ENCODE measurements at places on chromosomes 1 and 21.

GRCh38 chr21:31855180-31855579 is 17.6 kb upstream of the HUNK start:
- no peak for DNase-seq

DNA sequence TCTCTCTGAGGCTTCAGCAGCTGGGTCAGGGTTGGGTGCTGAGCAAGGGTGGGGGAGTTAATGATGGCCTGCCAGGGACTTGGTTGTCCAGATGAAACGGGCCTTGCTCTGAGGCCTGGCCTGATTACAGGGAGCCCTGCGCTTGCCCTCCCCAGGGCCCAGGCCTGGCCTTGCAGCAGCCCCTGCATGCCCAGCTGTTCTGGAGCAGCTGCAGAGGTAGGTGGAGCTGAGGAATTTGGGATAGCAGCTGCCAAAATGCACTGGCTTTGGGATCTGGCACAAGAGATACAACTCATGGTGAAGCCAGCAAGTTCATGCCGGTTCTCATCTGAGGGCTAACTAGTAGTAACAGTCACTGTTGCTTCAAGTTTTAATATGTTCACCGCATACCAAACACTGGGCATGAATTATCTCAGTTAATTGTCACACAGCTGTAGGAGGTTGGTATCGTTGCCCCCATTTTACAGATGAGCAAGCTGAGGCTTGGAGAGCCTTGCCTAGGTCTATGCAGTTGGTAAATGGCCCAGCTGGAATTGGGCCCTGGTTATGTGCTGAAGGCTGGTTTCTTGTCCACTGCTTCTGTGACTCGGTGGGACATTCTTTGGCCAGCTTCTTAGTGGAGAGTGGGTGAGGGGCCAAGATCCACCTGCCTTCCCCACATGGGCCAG is 7.3 kb upstream of the SERINC2 start:
- no peak for DNase-seq

DNA sequence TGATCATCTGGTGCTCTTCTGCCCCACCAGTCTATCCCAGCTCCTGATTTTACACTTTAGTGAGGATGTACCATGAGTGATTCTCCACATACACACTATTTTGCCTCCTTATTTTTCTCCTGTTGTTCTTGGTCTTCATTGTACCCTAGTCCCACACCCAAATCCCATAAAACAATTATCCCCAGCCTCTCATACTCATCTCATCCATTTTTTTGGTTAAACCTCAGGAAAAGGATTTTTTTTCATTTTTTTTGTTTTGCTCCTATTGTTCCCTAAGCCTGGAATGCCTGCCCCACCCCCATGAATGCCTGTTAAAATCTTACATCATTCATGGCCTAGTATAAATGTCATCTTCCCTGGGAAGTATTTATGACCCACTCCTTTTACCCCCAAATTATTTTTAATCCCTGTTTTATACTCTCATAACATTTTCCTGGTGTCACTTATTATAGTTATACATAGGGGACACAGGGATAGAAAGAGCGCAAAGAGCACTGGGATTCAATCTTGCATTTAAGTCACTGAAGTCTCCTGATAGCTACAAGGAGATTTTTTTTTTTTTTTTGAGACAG is 4.9 kb upstream of the LINGO4 start:
- DNase-seq = no peak

DNA sequence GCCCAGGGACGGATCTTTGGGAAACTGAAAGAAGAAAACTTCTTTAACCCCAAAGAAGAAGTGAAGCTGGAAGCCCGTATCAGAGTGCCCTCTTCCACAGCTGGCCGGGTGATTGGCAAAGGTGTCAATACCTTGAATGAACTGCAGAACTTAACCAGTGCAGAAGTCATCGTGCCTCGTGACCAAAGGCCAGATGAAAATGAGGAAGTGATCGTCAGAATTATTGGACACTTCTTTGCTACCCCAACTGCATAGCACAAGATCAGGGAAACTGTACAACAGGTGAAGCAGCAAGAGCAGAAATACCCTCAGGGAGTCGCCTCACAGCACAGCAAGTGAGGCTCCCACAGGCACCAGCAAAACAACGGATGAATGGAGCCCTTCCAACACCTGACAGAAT is 114.0 kb downstream of the NBPF12 start:
- DNase-seq = no peak

- DNase-seq = no peak
Measured at GRCh38 chr1:67468066-67468718, 38.0 kb upstream of the SERBP1 start.

- DNase-seq = no peak
Measured at GRCh38 chr1:87867626-87868025, 538.9 kb downstream of the LMO4 start.

GRCh38 chr1:46062651-46063319 is 69.6 kb downstream of the PIK3R3 start:
- DNase-seq = no peak

GRCh38 chr1:98661544-98662355 is at the start of gene SNX7:
SNX7 (plus strand) TSS chr1:98661721; CDS start chr1:98661732, 11 bp downstream.
- DNase-seq = peak; percentile 86

GRCh38 chr1:41915786-41916571 is 2.7 kb downstream of the HIVEP3 start:
- no peak for DNase-seq

DNA sequence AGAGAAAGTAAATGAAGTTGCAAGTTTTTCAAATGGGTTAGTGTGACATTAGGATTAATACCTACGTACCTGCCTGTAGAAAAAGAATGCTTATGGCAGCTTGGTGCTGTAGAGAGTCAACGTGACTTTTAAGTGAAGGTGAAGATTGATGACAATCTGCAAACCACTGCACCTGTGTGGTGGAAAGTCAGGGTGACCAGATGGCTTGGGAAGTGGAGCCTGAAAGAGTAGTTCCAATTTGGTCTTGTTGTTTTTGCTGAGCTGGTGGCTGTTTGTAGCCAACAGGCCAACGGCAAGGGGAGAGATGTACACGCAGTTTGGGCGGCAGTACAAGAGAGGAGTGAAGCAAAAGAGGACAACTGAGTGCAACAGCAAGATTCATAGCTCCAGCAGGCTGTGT is 78.1 kb upstream of the JAK1 start:
- no peak for DNase-seq

DNA sequence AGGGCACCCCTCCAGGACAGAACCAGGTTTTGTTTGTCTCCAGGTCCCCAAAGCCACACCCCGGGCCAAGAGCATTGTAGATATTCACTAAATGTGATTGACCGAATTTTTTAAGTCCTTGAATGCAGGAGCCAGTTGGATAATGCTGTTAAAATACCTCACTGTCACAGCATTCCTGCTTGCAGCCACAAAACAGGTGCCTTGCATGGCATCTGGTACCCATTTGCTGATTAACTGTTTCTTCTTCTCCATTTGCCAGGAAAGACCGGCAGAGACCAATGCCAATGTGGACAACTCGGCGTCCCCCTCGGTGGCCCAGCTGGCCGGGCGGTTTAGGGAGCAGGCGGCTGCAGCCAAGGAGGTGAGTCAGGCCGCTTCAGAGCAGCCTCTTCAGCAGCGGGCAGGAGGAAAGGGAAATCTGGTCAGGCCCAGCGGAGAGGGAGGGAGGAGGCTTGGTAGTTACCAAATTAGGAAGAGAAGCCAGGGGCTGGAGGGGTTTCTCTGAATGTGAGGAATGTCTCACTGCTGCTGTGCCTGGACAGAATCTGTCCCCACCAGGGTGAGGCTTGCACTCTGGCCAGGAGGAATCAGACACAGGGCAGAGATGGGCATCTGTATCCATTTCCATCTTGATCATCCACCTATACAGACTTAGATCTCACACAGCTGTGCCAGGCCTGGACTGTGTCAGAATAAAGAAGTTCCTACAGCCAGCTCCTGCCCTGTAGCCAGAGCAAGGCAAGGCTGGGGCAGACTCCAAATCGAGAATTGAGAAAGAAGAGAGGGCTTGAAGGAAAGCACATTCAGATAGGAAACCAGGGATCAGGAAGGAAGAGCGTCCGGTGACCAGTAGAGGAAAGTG is 37.9 kb upstream of the MPZL1 start:
- DNase-seq = peak; percentile 55

DNA sequence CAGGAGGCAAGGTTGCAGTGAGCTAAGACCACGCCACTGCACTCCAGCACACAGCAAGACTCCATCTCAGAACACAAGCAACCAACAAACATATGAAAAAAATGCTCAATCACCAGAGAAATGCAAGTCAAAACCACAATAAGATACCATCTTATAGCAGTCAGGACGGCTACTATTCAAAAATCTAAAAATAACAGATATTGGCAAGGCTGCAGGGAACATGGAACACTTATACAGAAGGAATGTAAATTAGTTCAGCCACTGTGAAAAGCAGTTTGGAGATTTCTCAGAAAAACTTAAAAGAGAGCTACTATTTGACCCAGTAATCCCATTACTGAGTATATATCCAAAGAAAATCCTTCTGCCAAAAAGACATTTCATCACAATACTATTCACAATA is 27.6 kb upstream of the POGK start:
- DNase-seq = no peak

DNA sequence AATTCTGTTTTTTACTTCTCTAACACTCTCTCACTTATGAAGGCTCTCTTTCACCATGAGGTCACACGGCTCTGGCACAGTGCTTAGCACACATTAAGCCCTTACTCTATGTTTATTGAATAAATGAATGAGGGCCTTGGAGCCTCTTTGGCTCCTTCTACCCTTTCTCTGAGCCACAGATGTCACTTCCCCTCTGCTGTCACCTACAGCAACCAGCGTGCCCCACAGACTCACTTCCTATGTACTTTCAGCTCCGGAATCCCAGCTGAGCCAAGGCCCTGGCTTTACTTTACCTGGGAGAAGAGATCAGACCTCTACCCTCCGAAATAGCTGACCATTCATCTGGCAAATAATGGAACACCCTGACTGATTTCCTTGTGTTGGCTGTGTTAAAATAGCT is 53.7 kb upstream of the HMCN1 start:
- DNase-seq = no peak

GRCh38 chr1:13703128-13703513 is 3.1 kb downstream of the PRDM2 start:
- DNase-seq = no peak

GRCh38 chr1:182229451-182229850 is 162.1 kb downstream of the GLUL start:
- DNase-seq = no peak

- DNase-seq = no peak
Measured at GRCh38 chr1:9730096-9730901, 78.8 kb downstream of the PIK3CD start.

DNA sequence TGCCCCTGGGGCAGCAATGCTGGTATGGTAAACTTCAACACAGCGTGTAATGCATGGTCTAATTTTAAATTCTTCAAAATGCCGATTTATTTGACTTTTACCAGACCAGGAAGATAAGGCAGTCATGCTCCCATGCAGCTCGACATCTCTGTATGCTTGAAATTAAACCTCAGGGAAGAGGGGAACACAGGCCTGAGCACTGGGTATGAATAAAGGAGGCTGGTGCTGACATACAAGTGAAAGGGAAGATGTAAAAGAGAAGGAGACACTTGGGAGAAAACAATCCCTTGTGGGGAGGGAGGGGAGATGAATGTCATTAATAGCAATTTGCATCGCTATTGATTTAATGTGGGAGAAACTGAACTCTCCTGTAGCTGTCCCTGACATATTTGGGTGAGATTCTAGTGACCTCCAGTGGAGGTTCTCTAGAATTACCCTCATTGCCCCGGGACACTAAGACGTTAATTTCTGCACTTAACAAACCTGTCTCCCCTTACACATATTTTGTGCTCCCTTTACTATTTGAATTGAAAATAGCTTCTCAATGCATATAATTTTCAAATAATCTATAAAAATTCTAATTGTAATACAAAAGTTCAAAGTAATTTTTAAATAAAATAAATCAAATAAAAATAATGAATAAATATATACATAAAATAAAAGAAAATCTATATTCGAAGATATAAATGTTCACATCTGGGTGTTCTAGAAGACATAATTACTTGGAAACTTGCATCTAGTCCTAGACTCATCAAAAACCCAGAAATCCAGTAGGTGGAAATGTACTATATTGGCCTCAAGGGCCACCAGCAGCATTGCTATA is 283.1 kb downstream of the LMX1A start:
- no peak for DNase-seq

DNA sequence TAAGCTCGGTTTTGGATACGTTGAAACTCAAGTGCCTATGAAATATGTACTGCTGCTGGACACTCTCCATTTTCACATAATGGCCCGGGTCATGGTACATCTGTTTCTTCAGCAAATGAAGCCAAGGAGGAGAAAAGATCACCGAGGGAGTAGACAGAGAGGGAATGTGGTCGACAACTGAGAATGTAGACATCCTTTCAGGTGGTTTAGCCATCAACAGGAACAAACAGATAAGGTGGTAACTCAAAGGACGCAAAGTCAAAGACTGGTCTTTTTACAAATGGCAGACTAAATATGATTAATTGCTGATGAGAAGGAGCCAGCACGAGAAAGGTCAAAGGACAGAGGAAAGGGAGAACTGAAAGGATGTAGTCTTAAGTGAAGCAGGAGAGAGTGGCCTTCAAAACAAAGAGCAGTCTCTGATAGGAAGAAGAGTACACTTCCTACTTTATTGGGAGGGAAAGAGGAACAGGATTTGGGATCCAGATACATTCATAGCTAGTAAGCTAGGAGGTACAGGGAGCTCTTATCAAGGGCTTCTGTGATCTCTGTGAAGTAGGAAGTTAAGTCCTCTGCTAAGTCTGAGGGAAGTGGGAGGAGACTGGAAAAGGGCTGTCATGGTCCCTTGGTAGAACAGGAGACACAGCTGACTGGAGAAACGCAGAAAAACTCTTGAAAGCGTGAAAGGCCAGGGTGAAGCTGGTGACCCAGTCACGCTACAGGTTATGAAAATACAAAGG is 28.3 kb downstream of the NUP133 start:
- no peak for DNase-seq

GRCh38 chr1:169545472-169545871 is 40.8 kb downstream of the F5 start:
- DNase-seq = no peak

GRCh38 chr1:221315330-221315729 is 426.6 kb downstream of the DUSP10 start:
- no peak for DNase-seq

- no peak for DNase-seq
Measured at GRCh38 chr1:111754984-111755330, 744 bp upstream of the DDX20 start.

GRCh38 chr1:225745273-225745672 is 32.4 kb upstream of the SRP9 start:
- DNase-seq = no peak

All from WTC11 (cell line).